ENCODE measurements at places on chromosomes 3 and 15.

GRCh38 chr15:99169769-99170311 lies 65.0 kb downstream of the SYNM start:
- DNase-seq = no peak

DNA sequence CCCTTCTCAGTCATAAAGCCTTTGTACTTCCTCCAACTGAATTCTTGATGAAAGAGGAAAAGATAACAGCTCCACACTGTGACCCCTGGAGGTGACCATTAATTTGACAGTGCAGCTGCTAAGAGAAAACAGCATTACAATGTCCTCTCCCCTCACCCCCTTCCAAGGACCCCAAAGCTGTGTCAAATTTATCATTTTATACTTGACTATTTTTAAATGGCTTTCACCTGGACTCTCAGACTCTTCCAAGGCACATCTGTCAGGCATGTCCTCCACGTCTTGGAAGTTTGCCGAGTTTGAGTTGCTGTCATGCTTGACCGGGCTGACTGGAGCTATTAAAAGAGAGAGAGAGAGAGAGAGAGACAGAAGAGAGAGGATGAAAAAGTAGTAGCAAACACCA lies 236.5 kb downstream of the WDR72 start:
- DNase-seq = no peak

DNA sequence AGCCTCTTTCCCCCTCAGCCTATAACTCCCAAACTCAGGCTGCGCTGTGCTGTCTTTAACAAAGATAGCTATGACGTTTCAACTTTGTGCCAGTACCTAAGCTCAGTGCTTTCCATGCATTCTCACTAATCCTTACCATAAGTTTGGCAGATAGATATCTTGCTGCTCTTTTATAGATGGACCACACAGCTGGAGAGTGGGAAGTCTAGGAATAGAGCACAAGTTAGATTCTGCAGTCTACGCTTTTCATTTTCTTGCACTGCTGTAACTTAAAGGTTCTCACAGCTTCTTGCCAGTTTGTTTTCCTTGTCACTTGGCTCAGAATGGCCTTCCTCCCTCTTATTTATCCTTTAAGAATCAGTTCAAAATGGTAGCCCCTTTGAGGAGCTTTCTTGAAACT lies 468.8 kb downstream of the CNTN4 start:
- no peak for DNase-seq

DNA sequence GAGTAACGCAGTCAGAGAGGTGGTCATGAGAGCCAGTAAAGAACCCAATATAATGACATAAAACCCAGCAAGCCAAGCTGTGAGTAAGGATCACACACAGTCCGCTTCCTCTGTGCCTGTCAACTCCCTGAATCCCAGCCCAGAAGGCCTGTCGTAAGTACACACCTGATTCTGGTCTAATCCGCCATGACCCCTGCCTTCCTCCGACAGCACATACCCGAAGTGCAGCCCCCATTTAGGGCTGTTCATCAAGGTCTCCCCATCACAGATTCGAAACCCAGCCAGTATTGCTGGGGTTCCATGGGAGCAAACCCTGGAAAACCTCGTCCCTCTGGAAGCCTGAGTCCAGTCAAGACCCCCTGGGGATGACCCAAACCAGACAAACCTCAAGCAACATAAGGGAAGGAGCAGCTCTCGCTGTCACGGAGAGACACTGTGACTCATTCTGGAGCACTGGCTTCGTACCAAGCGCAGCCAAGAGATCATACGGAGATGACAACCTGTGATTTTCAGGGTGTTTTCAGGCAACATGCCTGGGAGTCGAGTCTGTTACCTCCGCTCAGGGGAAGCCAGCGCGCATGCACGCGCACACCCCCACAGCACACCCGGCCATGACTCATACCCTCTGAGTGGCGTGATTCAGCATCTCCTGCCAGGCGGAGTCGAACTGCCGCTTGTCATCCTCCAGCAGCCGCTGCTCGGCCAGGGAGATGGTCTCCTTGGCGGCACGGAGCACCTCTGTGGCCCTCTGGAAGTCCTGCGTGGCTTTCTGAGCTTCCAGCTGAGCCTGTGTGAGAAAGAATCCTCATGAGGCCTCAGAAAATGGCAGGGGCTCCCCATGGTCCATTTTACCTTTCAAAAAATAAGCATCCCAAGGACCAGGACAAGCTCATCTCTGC lies 63.0 kb downstream of the SH3BP5 start:
- DNase-seq = peak; percentile 74

GRCh38 chr15:89003865-89004725 lies 84.2 kb upstream of the ABHD2 start:
- peak; percentile 70 for DNase-seq

DNA sequence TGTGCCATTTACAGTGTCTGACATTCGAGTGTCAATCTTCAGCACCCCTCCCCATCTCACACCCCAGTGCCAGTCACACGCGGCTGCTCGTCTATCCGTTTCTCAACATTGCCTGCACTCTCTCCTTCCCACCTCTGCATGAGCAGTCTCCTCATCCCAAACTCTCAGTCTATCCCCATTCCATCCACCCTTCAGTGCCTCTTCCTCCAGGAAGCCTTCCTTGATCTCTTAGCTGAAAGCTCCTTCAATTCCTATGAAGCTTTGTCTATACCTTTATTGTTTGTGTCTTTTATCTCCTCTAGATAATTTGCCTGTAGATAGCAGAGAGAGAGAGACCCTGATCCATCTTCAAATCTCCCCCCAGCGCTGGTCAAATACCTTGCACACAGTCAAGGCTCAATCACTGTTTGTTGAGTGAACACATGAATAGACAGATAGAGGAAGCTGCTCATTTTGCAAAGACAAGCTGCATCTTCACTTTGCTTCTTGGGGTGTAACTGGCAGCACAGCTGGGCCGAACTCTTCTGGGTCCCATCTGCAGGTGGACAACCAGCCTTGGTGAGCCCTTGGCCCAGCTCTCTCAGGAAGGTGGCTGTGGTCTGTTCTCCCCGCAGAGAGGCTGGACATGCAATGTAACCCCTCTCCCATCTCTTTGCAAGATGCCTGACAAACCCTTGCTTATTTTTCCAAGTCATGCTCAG lies 52.8 kb downstream of the ITGA11 start:
- DNase-seq = no peak

- DNase-seq = no peak
Observed at GRCh38 chr15:28013976-28014375, 85.1 kb downstream of the OCA2 start.

DNA sequence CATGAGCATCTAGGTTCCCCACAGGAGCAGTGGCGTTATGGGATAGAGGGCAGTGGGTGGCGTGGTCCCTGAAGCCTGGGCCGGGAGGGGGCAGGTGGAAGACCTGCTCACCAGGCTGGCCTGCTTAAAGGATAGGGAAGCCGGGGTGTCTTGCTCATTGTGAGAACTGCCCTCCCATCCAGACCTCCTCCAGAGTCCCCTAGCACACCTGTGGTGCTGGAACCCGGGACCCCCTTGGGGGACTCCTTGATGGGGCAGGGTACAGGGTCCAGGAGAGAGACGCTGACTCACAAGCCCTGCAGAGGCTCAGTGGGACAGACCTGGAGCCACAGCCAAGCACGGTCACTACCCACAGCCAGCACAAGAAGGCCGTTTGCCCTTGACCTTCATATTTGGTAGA lies 2.8 kb upstream of the RHCG start:
- no peak for DNase-seq

Data from iPS-NIHi11 (cell line).